ENCODE measurements at places on chromosomes 5 and 9.

DNA sequence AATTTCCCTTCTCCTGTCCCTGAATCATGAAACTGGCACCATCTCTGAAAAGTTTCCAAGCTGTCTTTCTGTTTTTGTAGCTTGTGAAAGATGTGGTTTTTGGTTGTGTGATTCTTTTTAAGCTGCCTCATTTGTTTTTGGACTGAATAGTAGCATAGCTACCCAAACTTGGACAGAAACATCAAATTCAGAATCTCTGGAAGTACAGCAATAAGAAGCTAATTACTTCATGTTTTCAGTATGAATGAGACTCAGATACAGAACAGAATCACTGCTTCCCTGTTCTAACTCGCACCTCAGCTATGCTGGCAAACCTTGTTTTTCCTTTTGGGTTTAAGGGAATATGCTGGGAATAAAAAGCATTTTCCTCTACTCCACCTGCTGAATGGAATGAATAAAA lies 101.0 kb downstream of the FGF1 start:
- DNase-seq: peak; percentile 80

DNA sequence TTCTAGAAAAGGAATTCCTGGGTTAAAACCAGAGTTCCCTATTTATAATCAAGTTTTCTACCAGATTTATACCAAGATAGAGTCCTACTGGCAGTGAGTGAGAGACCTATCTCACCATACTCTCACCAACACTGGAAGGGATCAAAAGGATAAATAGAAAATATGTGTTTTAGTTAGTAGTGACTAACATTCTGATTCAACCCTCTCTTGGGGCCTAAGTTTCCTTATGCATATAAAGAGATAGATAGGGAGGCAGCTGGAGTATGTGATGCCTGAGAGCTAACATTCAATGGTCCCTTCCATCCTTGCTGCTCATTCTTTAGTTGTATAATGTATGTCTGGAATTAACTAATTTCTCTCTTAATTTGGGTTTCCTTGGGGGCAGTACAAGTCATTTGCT lies 32.0 kb downstream of the CKMT2 start:
- no peak for DNase-seq

- no peak for DNase-seq
These were observed 11.5 kb downstream of the MAN2A1 start for GRCh38 chr5:109701252-109701651.

- DNase-seq: no peak
These were observed 67.7 kb downstream of the TENT4A start for GRCh38 chr5:6780802-6781391.

GRCh38 chr9:96686638-96687335 lies 31.7 kb upstream of the PRXL2C start:
- DNase-seq: peak; percentile 85

- no peak for DNase-seq
These were observed 193.7 kb downstream of the RAB3C start for GRCh38 chr5:58776559-58776958.

- no peak for DNase-seq
These were observed 593.7 kb upstream of the KLF4 start for GRCh38 chr9:108083160-108083750.

DNA sequence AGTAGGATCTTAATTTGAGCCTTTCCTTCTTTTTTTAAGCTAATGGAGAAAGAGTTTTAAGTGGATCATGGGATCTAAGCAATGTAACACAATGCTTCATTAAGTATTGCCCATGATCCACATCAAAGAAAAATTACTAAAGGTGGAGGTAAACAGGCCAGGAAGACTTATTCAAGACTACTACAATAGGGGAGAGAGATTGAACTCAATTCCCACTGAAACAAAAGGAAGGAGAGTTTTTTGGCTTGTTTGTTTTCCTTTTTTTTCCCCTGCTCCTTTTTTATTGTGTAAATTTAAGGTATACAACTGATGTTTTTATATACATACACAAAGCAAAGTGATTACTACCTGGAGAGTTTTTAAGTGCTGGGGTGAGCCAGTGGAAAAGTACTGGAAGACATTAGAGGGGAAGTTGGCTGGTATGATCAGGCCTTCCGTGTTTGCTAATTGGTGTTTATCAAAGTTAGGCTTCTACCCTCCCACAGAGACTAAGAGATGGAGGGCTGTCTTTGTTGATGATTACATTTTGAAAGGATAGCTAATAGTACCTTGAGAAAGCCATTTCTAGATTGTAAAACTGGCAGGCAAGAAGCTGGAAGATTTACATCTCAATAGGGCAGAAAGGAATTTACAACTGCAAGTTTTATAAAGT lies 262.7 kb downstream of the CHSY3 start:
- no peak for DNase-seq

- DNase-seq: peak; percentile 46
These were observed 145.5 kb downstream of the ERCC6L2 start for GRCh38 chr9:96020792-96021550.

DNA sequence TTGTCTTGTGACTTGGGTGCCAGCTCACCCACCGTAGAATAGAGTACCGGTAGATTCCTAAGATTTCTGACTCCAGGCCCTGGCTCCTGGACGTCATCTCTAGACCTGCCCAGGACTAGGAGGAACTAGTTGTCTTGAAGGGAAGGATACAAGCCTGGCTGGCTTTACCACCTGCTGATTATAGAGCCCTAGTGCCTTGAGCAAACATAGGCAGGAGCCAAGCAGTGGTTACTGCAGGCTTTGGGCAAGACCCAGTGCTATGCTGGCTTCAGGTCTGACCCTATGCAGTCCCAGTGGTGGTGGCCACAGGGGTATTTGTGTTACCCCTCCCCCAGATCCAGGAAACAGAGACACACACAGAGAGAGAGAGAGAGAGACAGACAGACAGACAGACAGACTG lies 606.2 kb downstream of the PDE4D start:
- DNase-seq: no peak

- DNase-seq: no peak
These were observed 552.0 kb upstream of the CLINT1 start for GRCh38 chr5:158410976-158411375.

- DNase-seq: peak; percentile 51
These were observed 106.1 kb upstream of the ICE1 start for GRCh38 chr5:5316334-5316733.

- DNase-seq: no peak
These were observed 10.8 kb upstream of the DAB2IP start for GRCh38 chr9:121640491-121641223.

DNA sequence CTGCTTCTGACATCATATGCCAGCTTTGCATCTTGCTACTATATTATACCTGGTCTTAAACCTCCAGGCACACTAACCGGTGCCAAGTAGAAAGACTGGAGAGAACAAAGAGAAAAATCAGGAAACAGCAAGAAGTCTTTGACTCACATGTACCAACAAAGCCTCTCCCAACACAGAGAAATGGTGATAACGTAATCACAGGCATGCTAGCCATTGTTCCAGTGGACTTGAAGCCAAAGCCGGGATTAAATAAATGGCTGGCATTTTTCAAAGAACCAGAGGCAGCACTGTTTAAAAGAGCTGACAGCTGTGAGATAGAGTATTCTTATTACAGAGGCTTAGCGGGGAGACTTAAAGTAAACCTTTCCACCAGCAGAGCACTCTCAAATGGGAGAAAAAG lies 148.4 kb upstream of the NFIL3 start:
- DNase-seq: peak; percentile 17

DNA sequence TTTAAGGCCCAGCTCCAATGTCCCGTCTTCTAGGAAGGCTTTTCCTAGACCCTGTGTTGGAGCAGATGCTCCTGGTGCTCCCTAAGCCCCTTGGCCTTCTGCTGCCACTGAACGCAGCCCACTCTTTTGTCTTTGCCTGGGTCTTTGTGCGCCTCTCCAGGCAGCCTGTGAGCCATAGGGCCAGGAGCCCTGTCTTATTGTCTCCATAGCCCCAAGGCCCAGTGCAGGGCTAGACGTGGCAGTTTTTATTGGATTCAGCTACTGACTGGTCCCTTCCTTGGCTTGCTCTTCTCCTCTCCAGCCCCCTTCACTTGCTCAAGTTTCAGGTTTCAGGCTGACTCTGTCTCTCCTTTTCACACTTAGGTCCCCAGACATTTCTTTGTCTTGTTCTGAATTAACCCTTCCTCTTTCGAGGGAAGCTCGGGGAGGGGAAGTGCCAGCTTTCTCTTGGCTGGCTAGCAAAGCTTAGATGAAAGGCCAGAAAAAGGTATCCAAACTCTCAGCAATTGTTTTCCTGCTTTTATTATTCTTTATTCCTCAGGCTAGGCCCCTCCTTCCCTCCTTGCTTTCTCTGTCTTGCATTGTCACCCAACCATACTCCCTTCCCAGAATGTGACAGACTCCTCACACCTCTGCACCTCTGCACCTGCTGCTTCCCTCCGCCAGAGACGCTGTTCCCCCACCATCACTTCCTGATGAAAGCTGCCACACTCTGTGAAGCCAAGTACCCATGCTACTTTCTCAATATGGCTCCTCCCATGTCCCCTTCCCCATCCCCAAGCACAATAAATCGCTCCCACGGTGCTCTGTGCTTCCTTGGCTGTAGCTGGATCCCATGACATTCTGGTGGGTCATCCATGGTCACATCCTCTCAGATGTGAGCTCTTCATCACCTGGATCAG lies 101.6 kb upstream of the CPEB4 start:
- DNase-seq: no peak

- no peak for DNase-seq
These were observed 36.7 kb downstream of the CCDC192 start for GRCh38 chr5:127739807-127740384.

DNA sequence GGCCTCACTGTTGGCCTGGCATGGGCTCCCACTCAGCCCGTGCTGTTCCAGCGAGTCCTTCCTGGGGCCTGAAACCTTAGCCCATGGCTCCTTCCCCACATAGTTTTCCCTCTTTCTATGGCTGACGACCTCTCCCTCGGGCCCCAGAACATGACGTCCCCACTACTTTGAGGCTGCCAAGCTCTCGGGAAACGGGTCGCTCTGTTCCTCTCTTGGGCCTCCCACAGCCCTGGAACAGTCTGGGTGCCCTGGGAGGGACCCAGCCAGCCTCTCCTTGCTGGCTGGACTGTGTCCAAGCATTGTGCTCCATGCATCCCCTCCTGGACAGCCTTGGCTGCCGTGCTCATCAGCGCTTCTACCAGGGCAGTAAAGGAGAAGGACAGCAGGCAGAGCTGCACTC lies 118.3 kb downstream of the SYK start:
- DNase-seq: no peak

DNA sequence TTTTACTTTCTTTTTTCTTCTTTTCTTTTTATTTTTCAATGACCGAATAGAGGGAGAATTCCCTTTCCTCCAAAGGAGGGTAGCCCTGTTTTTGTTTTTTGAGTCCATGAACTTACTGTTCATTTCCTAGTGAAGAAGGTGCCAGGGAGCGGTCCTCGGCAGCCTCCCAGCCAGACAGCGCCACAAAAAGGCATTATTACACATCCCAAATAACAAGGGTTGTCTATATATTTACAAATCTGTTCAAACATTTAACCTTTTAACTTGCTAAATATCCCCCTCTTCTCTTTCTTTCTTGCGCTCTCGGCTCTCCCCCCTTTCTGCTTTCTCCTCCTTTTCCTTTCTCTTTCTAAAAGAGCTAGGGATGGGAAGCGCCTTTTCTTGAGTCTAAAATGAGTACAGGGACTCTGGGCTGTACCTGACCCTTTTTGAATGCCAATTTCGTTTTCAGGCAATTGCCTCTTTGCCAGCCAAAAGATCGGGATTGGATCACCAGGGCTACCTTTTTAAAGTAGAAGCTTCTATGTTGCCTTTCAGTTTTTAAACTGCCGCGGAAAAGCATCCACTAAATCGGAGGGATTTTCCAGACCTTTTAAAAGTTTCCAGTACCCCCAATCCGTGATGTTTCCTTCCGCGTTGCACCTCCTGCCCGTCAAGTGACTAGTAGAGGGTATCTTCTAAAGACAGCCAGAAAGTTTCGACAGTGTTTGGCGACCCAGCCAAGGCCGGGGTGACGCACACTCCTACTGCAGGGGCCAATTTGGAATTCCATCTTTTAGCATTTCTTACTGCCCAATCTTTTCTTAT lies 125.6 kb downstream of the TMEM161B start:
- peak; percentile 7 for DNase-seq

DNA sequence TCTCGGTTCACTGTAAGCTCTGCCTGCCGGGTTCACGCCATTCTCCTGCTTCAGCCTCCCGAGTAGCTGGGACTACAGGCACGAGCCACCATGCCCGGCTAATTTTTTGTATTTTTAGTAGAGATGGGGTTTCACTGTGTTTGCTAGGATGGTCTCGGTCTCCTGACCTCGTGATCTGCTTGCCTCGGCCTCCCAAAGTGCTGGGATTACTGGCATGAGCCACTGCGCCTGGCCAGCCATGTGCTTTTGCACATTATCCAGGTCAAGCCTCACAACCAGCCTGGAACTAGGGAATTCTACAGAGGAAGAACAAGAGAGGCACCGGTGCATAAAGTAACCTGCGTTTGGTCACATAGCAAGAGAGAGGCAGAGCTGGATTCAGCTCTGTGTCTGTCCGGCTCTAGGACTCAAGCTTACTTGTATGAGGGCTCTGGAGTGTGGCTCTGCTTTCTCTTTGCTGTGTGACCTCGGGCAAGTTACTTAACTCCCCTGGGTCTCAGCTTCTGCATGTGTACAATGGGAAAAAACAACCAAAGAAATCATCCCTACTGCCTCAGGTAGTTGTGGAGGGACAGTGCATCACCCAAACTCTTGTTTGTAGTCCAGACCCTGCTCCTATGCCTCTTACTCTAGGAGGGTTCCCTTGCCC lies 6.3 kb downstream of the FGF18 start:
- DNase-seq: no peak

DNA sequence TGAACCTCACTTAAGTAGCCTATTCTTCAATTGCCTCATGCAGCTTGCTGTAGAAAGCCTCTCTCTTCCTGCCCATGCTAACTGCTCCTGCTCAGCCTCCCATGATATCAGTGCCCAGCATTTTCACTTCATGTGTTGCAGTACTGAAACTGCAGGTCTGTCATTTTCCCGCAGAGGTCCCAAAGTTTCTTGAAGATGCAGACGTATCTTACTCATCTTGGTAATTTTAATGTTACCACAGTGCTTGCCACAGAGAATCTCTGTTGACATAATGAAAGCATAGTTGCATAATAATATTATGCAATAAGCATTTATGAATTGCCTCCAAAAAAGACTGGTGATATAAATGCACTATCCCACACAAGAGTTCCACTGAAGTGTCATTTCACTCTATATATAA lies 561.1 kb upstream of the DAP start:
- no peak for DNase-seq

DNA sequence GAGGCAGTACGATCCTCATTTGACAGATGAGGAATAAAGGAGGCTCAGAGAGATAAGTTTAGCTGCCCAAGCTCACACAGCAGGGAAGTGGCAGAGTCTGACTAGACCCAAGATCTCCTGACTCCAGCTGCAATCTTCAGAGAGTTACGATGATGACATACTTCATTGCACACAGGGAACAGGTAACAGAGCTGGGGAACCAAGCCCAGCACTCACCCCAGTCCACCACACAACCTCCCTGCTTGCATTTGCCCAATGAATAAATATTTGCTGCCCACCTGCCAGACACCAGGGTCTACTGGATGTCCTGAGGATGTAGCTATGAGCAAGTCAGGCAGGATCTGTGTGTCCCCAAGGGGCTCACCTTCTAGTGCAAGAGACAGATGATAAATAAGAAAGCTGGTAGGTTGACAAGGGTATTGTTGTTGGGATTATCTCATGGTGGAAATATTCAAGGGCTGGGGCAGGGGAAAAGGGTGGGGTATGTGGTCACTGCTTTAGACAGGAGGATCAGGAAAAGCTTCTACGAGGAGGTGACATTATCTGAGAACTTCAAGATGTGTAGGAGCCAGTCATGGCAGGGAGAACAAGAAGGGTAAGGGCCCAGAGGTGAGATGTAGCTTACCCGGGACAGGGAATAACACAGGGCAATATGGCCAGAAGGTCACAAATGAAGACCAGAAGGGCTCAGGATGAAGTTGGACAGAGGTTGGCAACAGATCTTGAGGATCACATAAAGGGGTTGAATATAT lies 28.6 kb upstream of the CPEB4 start:
- DNase-seq: no peak

- DNase-seq: no peak
These were observed 38.7 kb downstream of the G3BP1 start for GRCh38 chr5:151810449-151810848.
